Dermis blood vessel endothelial cell (primary cell): ENCODE measurements at places on chromosomes 4 and X. TPM values are rescaled to one million over a fixed set of nuclear protein-coding genes. Genes with fewer than 3 reads are reported as not detected.

DNA sequence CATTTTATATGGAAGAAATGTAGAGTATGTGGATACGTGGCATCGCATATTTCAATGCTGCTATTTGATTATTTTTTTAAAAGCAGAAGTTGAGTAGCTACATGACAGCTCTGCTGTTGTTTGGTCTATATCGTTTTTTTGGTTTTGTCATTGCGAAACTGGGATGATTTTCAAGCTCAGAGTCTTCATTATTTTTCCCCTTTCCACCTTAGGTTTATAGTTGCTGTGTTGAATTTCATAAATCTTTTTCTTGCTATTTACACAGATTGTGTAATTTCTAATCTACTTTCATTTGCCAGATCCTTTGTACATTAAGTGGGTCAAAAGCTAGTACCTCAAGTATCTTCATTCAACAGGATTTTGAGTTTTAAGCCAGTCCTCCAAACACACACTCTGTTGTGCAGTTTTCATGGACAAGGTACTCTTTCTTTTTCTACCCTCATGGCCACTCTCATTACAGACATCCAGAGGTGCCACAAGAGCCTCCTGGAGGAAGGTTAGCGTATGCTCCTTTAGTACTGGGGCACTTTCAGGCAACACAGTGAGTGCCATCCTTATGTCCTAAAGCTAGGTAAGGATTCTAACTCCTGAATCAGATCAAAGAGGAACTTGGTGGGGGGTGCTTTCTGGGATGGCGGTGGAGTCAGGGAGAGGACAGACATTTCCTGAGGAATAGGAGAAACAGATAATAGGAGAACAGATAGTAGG is 123.2 kb downstream of the FHIP1A start:
- no peak for DNase-seq

- DNase-seq, result no peak
Measured at GRCh38 chr4:2886161-2886560, 42.5 kb downstream of the ADD1 start.

The PGAM4 gene
- total RNA-seq, result 0.28 TPM in 1 of 2 replicates, not detected in the other

The C1QTNF7 gene
- not detected in 2 replicates for total RNA-seq

DNA sequence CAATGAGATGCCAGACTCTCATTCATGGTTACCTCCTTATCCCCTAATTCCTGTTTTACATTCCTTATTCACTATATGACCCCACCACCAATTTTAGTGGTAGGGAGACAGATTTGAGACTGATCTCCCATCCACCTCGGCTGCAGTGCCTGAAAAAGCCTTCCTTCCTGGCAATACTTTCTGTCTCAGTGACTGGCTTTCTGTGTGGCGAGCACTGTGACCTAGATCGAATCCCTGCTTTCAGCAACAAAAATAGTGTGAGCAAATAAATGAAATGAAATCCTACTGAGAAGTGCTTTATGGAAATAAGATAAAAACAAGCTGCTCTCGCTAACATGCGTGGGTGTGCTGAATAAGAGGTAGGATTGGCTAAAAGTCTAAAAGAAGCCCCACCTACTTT is 165.3 kb downstream of the GPM6A start:
- no peak for DNase-seq

DNA sequence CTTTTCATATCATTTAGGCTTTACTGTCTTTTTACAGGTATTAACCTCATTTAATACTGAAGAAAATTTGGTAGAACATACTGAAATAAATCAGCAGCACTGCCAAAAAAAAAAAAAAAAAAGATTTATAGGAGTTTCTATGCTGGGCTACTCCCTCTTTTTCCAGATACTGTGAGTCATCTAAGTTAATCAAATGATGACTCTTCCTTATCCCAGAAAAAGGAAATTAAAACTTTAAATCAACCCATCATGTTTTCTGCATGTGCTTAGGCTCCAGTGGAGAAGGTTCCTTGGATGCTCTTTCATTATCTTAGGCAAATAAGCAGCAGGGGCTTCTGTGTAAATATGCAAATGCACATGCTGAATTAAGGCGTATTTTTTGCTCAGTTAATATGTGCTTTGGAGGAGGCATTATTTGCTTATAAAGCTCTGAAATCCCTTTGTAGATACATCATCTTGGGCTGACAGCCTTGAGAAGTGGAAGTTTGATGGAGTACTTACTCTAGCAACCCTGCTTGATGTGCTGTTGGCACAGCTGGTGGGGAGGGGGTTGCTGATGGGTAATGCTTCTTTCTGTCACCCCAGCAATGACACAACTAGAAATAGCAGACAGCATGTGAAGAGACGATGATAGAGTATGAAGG is 136.1 kb downstream of the C4orf33 start:
- DNase-seq, result no peak

The HELQ gene
- 14.1 and 17.7 TPM in 2 replicates for total RNA-seq

The FATE1 gene
- not detected in 2 replicates for total RNA-seq

- DNase-seq, result no peak
Measured at GRCh38 chrX:46036508-46036907, 508.7 kb downstream of the ZNF674 start.

- peak; percentile 75 for DNase-seq
Measured at GRCh38 chrX:25015486-25016360, at the start of gene ARX. TSS of gene ARX (minus strand) at chrX:25015965. CDS start at chrX:25015737, 228 bp downstream.

The CNGA1 gene
- total RNA-seq, result not detected in 2 replicates

The CNKSR2 gene
- 0.17 TPM in 1 of 2 replicates, not detected in the other for total RNA-seq

- DNase-seq, result no peak
Measured at GRCh38 chr4:154332681-154333421, 158.7 kb downstream of the DCHS2 start.

- peak; percentile 0 for DNase-seq
Measured at GRCh38 chrX:133171962-133172708, 46.0 kb downstream of the TFDP3 start.

DNA sequence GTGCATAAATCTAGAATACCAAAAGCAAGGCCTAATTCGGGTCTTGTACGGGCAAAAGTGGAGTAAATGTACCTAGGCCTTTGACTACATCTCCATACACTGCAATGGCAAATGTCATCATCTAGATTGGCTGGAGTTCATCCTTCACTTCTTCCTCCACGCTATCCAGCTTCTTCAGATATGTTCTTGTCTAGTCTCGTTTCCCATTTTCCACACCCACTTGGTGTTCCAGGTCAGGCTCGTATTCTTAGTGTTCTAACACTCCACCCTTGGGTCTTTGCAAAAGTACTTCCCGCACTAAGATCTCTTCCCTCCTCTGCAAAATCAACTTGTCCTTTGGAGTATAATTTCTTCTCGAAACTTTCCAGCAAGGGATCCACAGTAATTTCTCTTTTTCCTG is 1.4 kb downstream of the COQ2 start:
- no peak for DNase-seq

DNA sequence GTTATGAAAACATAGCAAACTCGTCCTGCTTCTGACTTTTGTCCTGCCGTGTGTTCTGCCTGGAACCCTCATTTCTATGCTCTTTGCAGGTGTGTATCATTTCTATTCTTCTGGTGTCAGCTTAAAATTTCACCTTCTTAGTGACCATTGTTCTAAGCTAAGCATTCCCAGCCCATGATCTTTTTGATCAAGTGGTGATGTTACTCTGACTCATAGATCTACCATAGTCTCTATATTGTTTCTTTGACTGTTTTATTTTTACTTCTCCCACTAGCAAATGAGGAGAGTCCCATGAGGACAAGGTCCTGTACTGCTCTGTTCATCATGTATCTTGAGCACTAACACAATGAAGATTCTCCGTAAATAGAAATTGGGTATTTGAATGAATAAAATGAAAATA is 14.1 kb upstream of the CXCL6 start:
- DNase-seq, result no peak

- DNase-seq, result peak; percentile 82
Measured at GRCh38 chrX:129654652-129655546, at the start of gene APLN. TSS of gene APLN (minus strand) at chrX:129654956. CDS start at chrX:129654630, 326 bp downstream.

- no peak for DNase-seq
Measured at GRCh38 chr4:32460972-32461371, 1740.8 kb downstream of the PCDH7 start.

GRCh38 chr4:158155656-158156356 is 17.0 kb downstream of the GASK1B start:
- no peak for DNase-seq

The XK gene
- 0.05 TPM in 1 of 2 replicates, not detected in the other for total RNA-seq

GRCh38 chr4:31474221-31474620 is 754.1 kb downstream of the PCDH7 start:
- no peak for DNase-seq

GRCh38 chrX:71997320-71997719 is 86.7 kb downstream of the NHSL2 start:
- no peak for DNase-seq

The PAGE2B gene
- total RNA-seq, result not detected in 2 replicates

DNA sequence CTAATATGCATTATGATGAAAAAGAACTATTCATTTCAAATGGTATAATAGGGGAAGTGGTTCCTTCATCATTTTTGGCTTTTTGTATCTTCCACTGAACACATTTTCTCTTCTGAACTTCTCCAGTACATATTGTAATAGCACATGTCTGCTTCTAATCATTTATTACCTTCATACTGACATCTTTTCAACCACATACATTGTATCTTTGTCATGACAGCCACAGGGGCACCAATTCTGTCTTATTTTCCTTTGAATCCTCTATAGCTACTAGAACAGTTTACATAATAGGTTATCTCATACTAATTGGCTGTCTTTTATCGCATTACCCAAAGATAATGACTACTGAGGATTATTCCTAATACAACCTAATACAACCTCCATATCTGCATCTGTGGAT is 37.7 kb downstream of the PALLD start:
- DNase-seq, result no peak

- DNase-seq, result no peak
Measured at GRCh38 chr4:187558391-187558790, 437.2 kb upstream of the ZFP42 start.

GRCh38 chr4:25862411-25863346 is at the start of gene SEL1L3:
TSS of gene SEL1L3 (minus strand) at chr4:25862988. CDS start at chr4:25862836, 152 bp downstream.
- peak; percentile 44 for DNase-seq

The FGF13 gene
- total RNA-seq, result 17.9 and 26.5 TPM in 2 replicates

DNA sequence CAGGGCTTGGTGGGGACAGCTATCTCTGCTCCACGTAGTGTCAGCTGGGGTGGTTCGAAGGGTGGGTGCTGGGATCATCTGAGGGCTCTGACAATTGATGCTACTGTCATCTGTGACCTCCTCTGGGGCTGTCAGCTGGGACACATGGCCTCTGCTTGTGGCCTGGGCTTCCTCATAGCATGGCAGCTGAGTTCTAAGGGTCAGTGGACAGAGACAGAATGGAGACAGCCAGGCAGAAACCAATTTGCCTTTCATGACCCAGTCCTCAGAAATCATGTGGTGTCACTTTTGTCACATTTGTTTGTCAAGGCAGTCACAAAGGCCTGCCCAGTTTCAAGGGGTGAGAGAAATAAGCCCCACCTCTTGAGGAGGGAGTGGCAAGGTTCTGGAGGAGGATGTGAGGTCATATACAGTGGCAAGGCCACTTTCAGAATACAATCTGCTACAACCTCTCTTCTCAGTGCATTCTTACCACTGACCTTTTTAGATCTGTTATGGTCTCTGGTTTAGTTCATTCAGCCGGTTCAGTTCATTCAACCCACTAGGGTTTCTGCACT is 103.6 kb upstream of the BCOR start:
- no peak for DNase-seq

- DNase-seq, result peak; percentile 58
Measured at GRCh38 chr4:174318829-174319764, 35.4 kb downstream of the CEP44 start.

The PLP1 gene
- total RNA-seq, result 0.28 TPM in 1 of 2 replicates, not detected in the other

- no peak for DNase-seq
Measured at GRCh38 chr4:25938787-25939186, 24.8 kb downstream of the SMIM20 start.
